ENCODE measurements at places on chromosomes 3 and 15. TPM values are rescaled to one million over a fixed set of nuclear protein-coding genes. Genes with fewer than 3 reads are reported as not detected.

GRCh38 chr3:96466441-96466840 is 348.0 kb upstream of the EPHA6 start:
- no peaks in the 10 kb centered on the region for H3K4me1 ChIP-seq
- H3K27ac ChIP-seq = no peak overlapping the region
- no peaks in the 10 kb centered on the region for H3K36me3 ChIP-seq
- H3K4me3 ChIP-seq = no peak overlapping the region
- no peak for DNase-seq

- H3K27me3 ChIP-seq = no peaks in the 10 kb centered on the region
- H3K4me1 ChIP-seq = peaks cover 5% of the 10 kb centered on the region
- DNase-seq = no peak
These were observed 5.3 kb downstream of the ZNF620 start for GRCh38 chr3:40511031-40511718.

GRCh38 chr3:58591517-58592510 is 14.6 kb upstream of the FAM107A start:
- no peak overlapping the region for H3K4me3 ChIP-seq
- H3K36me3 ChIP-seq = no peaks in the 10 kb centered on the region
- no peak overlapping the region for H3K27ac ChIP-seq
- no peaks in the 10 kb centered on the region for H3K4me1 ChIP-seq
- H3K27me3 ChIP-seq = no peaks in the 10 kb centered on the region

Gene FOXB1
- not detected for total RNA-seq

Gene SCG3
- not detected for total RNA-seq

All from psoas muscle (tissue), 8 donors.